ENCODE measurements at places on chromosomes 12 and 14.

DNA sequence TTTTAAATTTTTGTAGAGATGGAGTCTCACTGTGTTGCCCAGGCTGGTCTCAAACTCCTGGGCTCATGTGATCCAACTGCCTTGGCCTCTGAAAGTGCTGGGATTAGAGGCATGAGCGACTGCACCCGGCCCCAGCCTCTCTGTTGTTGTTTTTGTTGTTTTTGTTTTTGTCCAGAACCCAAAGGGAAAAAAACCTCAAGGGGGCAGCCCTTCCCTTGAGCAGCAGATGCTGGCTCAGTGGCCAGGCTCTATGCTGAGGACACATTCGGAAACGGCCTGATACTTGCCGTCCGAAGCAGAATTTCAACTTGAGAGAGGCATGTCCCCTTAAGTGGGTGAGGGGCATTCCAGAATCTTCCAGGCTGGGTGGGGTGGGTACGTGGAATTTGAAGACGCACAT is 6.7 kb downstream of the MVK start:
- no peak for DNase-seq

DNA sequence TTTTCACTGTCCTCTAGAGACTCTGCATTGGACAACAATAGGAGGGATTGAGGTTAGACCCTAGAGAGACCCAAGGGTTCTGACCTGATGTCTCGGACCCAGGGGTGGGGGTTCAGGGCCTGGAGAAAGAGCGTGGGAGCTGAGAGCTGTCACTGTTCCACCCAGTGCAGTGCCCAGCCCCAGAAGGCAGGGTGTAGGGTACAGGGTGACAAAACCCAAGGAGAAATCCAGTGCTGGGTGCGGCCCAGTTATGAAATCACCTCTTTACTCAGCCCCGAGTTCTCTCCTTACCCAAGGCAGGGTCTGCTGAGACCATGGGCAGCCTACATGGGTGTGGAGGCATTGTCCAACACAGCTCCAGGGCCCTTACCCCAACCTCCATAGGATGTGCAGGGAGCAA is 2.6 kb downstream of the AQP2 start:
- DNase-seq: no peak

DNA sequence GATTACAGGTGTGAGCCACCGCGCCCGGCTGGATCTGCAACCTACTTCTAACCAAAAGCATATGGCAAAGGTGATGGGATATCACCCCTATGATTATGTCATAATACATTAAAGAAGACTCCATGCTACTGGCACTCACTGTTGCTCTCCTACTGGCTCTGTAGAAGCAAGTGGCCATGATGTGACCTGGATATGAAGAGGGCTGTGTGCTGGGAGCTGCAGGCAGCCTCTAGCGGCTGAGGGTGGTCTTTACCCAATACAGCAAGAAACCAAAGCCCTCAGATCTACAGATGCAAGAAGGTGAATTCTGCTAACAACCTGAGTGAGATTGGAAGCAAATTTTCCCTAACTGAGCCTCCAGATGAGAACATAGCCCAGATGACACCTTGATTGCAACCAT is 34.2 kb upstream of the TRIM9 start:
- DNase-seq: no peak

GRCh38 chr14:85466678-85467077 is 63.3 kb upstream of the FLRT2 start:
- DNase-seq: no peak

- DNase-seq: no peak
These were observed 455.0 kb upstream of the TMEM132C start for GRCh38 chr12:127811988-127812387.

GRCh38 chr12:3367750-3368444 is 123.1 kb upstream of the PRMT8 start:
- no peak for DNase-seq

DNA sequence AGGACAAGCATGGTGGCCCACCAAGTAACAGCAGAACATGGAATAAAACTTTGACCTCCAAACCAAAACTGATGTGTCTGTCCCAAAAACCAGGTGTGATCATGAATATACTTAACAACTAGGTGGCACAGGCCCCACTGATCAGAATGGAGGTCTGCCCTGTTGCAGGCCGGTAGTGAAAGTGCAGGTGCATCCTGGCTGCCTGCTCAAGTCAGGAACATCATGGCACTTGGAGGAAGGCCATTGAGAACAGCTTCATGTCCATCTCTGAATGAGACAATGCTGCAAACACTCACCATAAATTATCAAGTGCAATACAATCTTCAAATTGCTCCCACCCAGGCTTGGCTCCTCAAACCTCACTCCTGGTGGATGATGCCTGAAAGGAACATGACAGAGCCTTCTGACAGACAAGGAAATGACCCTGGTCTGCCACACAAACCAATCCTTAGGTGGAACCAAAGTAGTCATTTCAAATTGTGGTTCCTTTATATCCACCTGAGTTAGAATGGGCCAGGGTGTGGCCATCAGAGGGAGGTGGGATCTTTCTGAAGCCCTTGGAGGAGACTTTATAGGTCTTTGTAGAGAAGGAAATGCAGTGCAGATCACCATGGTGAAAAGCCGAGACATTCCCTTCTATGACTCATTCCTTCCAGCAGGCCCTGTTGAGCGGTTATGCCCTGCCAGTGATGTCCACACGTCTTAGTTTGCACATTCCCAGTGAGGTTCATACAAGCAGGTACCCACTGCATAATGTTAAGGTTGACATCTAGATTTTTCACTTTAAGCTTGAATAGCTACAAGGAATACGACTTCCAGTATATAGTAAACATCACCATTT is 36.0 kb downstream of the EGLN3 start:
- DNase-seq: no peak

- DNase-seq: no peak
These were observed 50.5 kb upstream of the RAP1B start for GRCh38 chr12:68559984-68560850.

DNA sequence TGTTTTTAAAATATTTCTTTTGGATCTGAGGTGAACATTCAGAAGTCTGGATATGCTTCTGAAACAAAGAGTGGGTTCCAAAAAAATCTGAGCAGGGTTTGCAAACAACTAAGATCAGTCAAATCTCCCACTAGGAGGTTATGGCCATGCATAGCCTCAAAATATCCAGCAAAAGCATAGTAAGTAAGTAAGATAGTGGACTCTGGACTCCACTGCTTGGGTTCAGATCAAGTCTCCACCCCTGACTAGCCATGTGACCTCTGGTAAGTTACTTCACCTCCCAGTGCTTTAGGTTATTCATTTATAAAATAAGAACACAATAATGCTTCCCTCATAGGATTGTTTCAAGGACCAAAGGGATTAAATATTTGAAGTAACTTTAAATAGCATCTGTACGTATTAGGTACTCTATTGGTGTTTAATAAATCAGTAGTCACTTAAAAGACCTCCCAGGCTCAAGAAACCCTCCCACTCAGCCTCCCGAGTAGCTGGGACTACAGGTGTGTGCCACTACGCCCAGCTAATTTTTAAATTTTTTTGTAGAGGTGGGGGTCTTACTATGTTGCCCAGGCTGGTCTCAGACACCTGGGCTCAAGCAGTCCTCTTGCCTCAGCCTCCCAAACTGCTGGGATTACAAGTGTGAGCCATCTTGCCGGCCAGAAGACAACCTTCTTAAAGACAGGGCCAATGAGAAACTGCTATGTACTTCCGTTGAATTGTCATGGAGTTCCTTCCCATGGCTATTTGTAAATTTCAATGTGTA is 95.7 kb upstream of the SOX5 start:
- DNase-seq: no peak

- DNase-seq: no peak
These were observed 27.8 kb upstream of the SLC38A2 start for GRCh38 chr12:46400406-46400805.

- no peak for DNase-seq
These were observed 168.7 kb upstream of the RPL10L start for GRCh38 chr14:46820291-46820690.
